ENCODE measurements at places on chromosomes 3 and 15.

DNA sequence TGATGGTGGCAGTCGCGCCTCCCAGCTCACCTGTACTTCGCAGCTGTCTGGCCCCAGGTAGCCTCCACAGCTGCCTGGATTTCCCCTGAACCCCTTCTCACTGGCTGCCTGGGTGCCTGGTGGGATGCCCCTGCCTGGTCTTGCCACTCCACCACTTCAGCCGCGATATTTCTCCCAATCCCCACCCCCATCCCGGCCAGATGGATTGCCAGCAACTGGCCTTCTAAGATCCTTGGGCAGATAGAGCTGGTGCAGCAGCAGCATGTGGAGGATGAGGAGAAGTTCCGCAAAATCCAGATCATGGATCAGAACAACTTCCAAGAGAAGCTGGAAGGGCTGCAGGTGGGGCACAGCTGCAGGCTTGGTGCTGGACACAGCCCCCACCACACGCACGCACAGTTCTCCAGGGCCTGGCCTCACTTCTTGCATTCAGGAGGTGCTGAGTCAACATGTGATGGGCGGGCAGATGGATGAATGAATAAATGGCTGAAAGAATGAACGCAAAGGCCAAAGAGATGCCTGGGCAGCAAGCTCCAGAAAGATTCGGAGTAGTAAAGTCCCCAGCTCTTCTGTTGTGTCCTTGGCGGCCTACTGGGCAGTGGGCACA, 35.7 kb downstream of the DNAH1 start:
- DNase-seq = no peak

DNA sequence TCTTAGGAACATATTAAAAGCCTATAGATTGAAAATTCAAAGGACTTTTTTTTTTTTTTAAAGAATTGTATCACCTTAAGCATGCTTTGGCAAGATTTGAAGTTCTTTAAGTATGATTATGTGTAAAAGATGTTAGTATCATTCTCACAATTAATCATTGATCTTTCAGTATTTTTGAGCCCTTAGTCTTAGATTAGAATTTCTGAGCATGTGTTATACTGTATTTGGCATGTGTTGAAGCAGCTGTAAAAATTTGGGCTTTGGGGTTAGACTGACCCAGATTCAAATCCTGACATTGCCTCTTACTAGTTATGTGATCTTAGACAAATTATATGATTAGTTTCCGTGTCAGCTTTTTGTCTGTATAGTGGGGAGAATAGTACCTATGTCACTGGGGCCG, 6.3 kb downstream of the OXSR1 start:
- DNase-seq = no peak

GRCh38 chr3:177478170-177478867, 281.0 kb upstream of the TBL1XR1 start:
- DNase-seq = no peak

- DNase-seq = peak; percentile 71
Observed at GRCh38 chr15:50353975-50354837, 792 bp downstream of the GABPB1 start.

DNA sequence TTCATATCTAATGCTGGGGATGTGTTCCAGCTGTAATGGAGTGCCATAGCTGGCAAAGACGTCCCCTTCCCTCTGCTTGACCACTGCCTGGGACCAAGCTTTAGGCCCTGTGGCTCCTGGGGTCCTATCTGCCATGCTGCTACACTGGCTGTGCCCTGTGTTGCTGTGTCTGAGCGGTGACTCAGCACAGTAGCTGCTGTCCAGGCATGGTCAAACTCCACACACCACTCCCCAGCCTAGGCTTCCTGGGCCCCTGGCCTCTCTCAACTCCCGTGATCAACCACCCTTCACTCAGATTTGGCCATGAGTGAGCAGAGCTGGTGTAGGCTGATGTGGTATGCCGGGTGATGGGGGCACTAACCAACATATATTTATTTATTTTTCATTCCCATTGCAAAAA, 27.0 kb downstream of the EPHB1 start:
- DNase-seq = no peak

- no peak for DNase-seq
Observed at GRCh38 chr3:176587089-176587488, 610.2 kb downstream of the TBL1XR1 start.

DNA sequence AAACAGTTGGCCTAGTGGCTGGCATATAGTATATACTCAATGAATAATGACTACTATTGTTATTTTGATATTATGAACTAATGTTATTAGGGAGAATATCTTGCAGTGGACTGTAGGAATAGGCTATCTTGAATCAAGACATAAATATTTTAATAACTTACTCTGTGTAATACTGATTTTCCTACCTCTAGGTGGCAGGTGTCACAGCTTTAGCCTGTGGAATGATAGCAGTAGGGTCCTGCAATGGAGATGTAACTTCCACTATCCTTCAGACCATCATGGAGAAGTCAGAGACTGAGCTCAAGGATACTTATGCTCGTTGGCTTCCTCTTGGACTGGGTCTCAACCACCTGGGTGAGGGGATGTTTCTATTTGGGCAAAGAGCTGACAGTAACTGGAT, 6.5 kb downstream of the PSMD2 start:
- no peak for DNase-seq

- no peak for DNase-seq
Observed at GRCh38 chr3:97882975-97883598, 61.3 kb downstream of the CRYBG3 start.

GRCh38 chr3:122890720-122891220, 95.9 kb downstream of the SLC49A4 start:
- no peak for DNase-seq

DNA sequence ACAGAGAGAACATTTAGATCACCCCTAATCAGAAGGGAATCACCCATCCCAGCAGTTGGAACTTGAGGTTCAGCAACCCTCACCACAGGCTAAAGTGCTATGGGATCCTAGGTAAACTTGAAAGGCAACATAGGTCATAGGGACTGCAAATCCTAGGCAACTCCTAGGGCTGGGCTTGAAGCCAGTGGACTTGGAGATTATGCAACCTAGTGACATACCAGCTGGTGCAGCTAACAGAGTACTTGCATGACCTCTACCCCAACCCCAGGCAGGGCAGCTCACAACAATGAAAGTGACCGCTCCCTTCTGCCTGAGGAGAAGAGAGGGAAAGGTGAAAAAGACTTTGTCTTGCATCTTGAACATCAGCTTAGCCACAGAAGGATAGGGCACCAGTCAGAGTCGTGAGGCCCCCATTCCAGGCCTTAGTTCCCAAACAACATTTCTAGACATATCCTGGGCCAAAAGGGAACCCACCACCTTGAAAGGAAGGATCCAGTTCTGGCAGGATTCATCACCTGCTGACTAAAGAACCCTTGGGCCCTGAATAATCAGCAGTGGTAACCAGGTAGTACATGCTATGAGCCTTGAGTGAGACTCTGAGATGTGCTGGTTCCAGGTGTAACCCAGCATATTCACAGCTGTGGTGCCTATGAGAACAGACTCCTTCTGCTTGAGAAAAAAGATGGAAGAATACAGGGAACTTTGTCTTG, 37.6 kb upstream of the FBN1 start:
- DNase-seq = no peak

- DNase-seq = no peak
Observed at GRCh38 chr15:92664178-92664900, 8.8 kb upstream of the FAM174B start.

GRCh38 chr3:196985298-196985697, 16.7 kb upstream of the PIGZ start:
- DNase-seq = no peak

DNA sequence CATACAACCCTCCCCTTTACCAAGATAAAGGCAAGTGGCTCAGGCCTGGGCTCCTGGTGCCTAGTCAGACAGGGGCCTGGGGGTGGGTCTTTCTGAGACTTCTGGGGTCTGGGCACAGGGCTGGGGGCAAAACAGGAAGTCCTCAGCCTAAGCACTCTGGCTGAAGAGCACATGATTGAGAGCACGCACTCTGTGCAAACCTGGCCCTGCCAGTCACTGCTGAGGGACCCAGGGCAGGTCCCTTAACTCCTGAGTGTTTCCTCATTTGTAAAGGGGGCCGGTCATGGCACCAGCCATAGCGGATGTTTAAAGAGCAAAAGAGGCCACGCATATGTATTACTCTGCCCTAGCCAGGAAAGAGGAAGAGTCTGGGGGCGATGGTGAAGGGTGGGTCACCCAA, 16.0 kb downstream of the TKT start:
- DNase-seq = no peak

DNA sequence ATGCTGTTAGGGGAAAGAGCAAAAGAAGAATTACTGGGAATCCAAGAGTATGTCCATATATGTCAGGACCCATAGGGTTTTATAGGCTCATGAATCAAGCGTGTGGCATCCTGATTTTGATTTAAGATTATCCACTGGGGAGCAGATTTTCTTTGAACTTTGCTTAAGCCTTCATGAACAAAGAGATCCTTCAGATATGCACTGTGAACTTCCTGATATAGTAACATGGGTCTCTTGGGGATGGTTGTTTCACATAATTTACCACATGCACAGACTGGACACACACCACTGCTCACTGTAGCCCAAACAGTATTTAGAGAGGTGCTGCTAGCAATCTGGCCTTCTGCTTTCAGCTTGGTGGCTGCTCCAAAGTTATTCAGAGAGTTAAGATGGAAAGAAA, 200.9 kb upstream of the ZPLD1 start:
- DNase-seq = no peak

DNA sequence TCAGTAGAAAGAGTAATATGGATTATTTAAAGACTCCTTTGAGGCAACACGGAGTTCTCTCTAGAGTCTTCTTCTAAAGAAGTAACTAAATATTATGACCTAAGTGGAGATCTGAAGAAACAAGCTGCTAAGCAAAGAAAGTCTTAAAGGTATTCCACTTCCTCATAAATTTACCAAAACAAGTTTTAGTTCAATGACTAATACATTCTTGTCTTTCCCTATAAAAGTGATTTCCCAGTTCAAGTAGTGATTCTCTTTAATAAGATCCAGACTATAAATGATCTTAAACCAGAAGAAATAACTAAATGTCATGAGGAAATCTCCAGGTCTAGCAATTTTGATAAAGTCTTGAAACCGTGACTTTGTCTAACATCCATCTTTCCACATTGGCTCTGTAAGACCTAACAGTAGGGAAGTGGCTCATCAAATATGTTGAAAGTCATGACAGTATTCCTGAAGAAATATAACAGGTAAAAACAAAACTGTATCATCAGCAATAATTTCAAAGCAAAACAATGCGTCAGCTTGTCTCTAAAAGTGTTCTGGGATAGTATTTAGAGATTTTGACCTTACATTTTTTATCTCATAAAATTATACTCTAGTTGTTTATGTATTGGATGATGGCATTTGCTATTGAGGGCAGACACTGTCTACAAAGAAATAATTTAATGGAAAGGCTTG, 51.8 kb upstream of the NEDD4 start:
- DNase-seq = no peak

GRCh38 chr3:113485161-113485609, 29.8 kb downstream of the SPICE1 start:
- no peak for DNase-seq

- DNase-seq = no peak
Observed at GRCh38 chr3:126495786-126496185, 20.1 kb upstream of the ZXDC start.

DNA sequence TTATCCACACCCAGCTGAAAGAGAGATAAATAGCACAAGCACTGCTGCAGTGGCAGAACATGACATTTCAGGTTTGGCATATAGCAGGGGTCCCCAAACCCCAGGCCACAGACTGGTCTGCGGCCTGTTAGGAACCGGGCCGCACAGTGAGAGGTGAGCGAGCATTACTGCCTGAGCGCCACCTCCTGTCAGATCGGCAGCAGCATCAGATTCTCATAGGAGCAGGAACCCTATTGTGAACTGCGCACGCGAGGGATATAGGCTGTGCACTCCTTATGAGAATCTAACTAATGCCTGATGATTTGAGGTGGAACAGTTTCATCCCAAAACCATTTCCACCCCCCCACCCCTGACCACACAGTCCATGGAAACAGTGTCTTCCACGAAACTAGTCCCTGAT, 54.6 kb downstream of the CCR4 start:
- DNase-seq = no peak

DNA sequence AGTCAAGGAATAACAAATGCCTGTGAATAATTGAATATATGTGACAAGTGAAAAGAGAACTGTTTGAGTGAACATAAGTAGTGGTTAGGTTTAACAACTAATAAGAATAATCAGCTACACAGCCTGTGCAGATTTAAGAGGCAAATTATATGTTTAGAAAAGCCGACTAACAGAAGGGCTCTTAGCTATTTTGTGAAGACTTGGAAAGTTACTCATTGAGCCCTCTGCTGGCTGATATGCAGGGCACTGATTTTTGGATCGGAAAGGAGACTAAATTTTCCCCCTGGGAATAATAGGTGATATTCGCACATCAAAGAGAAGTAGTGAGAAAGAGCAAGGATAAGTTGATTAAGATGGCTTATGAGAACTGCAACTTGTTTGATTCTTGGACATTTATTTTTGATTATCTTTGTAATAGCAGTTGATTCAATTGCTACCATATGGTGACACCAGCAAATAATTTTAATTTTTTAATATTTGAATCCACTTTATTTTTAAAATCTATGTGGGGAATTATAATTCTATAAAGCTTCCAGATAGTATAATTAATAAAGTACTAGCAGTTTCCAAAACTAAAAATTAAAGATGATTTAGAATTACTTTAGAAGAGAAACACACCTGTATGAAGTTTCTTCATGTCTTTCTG, 156.2 kb downstream of the NLGN1 start:
- no peak for DNase-seq

DNA sequence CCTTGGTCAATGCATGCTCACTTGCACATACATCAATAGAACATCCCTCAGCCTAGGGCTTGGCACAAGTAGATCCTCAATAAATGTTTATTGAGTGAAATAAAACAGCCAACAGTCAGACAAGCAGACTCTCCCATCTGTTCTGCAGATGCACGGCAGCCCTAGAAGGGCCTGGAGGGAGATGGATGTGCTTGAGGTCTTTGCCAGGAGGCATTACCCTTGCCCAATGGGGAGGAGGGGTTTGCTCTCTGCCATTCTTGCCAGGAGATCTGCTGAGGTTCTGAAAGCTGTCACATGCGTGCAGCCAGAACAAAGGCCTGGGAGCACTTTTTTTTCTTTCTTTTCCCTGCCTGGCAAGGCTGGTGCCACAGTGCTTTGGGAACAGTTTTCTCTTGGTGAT, 349.3 kb upstream of the THRB start:
- DNase-seq = no peak

Measured in C1 segment of cervical spinal cord (tissue), 14 donors.